ENCODE measurements at places on chromosomes 4 and X. TPM values are rescaled to one million over a fixed set of nuclear protein-coding genes. Genes with fewer than 3 reads are reported as not detected.

- no peak for DNase-seq
Measured at GRCh38 chrX:147376601-147377422, 534.9 kb upstream of the FMR1 start.

DNA sequence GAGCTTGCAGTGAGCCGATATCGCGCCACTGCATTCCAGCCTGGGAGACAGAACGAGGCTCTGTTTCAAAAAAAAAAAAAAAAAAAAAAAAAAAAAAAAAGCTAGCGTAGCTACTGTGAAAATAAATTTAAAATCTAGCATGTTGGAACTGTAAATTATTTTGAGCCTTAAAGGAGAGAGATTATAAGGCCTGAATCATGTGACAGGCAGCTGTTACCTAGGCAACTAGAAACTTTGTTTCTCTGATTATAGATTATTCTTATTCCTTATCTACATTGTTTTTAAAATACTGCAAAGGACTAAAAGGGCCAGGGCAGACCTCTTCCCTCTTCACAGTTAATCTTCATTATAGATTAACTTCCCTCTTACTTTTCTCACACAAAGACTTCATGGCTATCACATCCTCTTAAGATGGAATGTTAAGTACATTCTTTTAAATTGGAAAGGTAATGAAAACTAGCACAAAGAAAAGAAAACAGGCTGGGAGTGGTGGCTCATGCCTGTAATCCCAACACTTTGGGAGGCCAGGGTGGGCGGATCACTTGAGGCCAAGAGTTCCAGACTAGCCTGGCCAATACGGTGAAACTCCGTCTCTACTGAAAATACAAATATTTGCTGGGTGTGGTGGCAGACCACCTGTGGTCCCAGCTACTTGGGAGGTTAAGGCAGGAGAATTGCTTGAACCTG is 21.1 kb upstream of the PDS5A start:
- DNase-seq, result no peak

DNA sequence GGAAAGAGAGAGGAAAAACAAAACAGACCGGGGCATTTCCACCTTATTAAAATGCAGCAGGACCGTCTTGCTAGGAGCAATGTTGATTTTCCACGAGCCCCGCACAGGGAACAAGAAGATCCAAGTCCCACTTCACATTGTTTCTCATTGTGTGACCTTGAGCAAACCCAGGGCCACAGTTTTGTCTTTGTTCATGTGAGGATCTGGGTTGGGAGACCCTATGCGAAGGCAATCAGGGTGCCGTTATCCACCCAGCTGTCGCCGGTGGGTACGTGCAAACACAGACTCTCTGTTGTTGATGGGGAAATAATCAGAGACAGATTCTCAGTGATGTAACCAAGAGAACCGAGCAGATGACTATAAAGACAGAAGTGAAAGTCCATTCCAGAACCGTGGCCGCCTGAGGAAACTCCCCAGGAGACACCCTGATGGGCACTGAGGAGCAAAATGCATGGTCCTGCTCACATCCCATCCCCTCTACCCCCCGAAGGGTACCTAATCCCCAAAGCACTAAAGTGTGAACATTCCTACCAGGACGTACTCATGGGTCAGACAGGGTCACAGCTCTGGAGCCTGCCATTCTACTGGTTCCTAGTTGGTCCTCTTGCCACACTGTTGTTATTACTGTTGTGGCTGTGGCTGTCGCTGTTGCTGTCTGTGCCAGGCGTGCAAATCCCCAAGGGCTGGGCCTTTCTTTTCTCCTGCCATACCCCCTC is 102.7 kb upstream of the RBPJ start:
- no peak for DNase-seq

DNA sequence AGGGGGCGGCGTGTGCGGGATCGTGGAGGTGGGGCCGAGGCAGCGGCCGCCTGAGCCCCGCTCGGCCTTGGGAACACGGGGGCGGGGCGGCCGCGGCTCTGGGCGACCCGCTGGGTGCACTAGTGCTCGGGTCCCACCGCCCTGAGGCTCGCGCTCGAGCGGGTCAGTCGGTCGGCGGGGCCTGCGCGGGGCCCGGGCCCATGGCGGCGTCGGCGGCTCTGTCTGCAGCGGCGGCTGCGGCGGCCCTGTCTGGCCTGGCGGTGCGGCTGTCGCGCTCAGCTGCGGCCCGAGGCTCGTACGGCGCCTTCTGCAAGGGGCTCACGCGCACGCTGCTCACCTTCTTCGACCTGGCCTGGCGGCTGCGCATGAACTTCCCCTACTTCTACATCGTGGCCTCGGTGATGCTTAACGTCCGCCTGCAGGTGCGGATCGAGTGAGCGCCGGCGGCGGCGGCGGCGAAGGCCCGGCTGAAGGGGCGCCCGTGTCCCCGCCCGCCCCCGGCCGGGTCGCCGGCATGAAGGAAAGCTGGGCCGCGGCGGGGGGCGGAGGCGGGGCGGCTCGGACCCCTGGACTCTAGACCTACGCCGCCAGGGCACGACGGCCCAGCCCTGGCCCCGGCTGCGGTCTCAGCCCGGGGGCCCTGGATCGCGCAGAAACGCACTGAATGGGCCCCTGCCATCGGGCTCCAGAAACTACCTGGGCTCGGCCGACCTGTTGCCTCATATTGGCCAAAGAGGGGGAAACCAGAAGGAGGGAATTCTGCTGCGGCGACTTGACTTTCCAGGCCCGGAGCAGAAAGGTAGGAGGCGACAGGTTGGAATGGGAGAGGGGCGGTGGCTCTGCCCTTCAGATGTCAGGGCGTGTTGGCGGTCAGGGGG is at the start of gene SMIM10L2A:
SMIM10L2A (plus strand) TSS at position 13 of the 878 bp plus-strand sequence; CDS start at position 201, 188 bp downstream.
- no peak for DNase-seq

DNA sequence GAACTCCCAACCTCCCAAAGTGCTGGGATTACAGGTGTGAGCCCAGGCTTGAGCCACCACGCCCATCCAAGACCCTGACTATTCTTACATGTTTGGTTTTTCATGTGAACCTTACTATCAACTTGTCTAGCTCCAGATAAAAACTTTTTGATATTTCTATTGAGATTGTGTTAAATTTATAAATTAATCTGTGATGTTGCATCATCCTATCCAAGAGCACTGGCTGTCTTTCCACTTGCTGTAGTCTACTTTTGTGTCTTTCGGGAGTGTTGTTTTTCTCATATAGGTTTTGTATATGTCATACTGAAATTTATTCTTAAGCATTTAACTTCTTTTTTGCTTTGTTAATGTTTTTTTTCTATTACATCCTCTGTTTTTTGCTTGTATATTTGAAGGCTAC is 34.6 kb downstream of the BRCC3 start:
- DNase-seq, result no peak

- no peak for DNase-seq
Measured at GRCh38 chrX:144730471-144730870, 516.8 kb upstream of the SPANXN1 start.

GRCh38 chr4:127601029-127601428 is 31.7 kb upstream of the INTU start:
- no peak for DNase-seq

ADAMTS3 gene
- total RNA-seq, result 0.16 TPM

GPR173 gene
- 0.13 TPM for total RNA-seq

SUPT20HL1 gene
- not detected for total RNA-seq

TMEM47 gene
- 12.1 TPM for total RNA-seq
